Activated CD4-positive, alpha-beta T cell treated with anti-CD3 and anti-CD28 coated beads, Interleukin-2, Interleukin-6, amounts not matched to agents 100 ng/mL and 50 ng/mL, durations not matched to agents 16 hours and 8 hours (primary cell): ENCODE measurements at places on chromosomes 5 and 9.

DNA sequence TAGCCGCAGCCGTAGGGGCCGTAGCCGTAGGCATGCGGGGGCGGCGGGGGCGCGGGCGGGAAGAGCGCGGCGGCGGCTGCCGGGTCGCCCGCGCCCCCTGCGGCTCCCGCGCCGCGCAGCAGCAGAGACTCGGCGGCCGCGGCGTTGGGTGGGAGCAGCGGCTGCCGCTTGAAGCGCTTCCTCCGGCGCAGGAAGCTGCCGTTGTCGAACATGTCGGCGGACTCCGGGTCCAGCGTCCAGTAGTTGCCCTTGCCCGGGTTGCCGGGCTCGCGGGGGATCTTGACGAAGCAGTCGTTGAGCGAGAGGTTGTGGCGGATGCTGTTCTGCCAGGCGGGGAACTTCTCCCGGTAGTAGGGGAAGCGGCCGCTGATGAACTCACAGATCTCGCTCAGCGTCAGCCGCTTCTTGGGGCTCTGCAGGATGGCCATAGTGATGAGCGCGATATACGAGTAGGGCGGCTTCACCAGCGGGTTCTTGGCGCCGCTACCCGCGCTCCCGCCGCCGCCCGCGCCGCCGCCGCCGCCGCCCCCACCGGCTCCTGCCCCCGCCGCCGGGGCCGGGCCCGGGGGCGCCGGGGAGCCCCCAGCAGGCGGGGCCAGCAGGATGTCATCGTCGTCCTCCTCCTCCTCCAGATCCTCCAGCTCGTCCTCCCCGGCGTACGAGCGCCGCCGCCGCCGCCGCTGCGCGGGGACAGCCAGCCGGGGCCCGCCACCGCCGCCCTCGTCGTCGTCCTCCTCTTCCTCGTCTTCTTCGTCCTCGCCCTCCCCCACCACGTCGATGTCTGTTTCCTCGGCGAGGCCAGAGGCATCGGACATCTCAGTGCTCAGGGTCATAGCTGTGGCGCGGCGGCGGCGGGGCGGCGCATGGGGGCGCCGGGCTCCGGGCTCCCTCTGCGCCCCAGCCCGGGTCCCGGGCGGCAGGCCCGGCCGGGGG is 781 bp downstream of the FOXD1 start:
- DNase-seq: peak; percentile 40

DNA sequence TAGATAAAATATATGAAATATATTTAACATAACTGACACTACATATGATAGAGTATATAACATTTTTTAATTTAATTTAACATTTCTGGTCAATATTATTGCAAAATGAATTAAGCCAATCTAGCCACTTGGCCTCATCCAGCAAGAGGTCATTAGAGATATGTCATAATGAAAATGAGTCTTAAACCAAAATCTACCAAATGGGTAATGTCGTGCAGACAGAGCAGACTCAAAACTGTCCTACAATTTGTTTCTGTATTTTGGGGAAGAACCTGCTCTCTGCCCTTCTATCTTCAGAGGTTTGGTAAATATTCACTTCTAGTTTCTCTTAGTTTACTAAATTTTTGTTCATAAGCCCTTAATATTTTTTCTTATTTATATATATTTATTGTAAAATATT is 61.4 kb downstream of the ARHGEF28 start:
- DNase-seq: no peak

DNA sequence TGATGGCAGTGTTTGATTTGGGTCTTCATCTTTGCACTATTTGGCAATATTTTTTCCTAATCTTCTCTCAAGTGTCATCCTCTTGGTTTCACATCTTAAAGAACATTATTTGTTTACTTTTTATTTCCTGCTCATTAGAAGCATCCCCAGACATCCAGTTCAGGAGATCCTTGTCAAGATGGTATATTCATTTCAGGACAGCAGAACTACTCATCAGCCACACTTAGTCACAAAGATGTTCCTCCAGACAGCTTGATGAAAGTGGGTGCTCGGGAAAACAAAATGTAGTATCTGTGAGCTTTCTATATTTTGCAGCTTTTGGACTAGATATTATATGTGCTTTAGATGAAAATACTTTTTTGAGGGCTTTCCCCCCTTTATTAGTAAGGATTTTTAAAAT is 72.1 kb upstream of the SREK1 start:
- peak; percentile 51 for DNase-seq

DNA sequence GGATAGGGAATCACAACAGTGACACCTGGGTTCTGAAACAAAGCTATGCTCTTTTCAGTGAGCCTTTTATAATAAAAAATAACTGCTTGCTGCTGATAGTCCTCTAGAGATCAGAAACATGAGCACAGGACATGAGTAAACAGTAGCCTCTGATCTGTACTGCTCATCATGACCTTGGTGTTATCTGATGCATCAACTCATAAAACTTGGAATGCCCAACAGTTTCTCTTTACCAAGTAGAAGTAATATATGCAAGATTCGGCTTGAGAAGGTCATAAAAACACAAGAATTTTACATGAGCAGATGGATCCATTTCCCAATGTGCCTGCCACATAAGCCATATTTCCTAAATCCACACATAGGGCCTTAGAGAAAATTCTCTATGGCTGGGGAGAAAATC is 318.3 kb upstream of the GRAMD2B start:
- no peak for DNase-seq

DNA sequence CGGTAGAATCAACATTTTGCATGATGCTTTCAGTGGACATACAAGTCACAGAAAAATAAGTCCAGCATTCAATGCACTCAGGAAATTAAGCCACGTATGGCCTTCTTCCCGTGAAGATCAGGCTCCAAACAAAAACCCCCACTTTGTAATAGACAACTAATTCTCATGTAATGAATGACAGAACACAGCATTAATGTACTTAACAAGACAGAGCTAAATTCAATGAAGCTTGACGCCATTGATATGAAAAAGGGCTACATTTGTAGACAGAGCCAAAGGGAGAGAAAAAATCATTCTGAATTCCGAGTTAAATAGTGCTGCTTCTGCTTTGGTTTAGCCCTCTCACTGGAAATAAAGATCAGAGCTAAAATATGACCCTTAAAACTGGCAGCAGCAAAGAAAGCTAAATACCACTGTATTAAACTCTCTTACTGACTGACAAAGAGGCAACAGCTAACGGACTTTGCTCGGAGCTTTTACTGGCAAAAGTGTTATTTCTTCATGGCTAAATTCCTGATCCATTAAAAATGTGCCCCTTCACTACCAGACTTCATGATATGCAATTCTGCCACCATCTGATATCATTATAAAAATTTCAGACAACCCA is 250.5 kb downstream of the BNC2 start:
- DNase-seq: no peak

GRCh38 chr9:18366184-18366583 is 107.8 kb upstream of the ADAMTSL1 start:
- no peak for DNase-seq

- DNase-seq: no peak
Observed at GRCh38 chr9:127209948-127210640, 54.5 kb upstream of the GARNL3 start.

DNA sequence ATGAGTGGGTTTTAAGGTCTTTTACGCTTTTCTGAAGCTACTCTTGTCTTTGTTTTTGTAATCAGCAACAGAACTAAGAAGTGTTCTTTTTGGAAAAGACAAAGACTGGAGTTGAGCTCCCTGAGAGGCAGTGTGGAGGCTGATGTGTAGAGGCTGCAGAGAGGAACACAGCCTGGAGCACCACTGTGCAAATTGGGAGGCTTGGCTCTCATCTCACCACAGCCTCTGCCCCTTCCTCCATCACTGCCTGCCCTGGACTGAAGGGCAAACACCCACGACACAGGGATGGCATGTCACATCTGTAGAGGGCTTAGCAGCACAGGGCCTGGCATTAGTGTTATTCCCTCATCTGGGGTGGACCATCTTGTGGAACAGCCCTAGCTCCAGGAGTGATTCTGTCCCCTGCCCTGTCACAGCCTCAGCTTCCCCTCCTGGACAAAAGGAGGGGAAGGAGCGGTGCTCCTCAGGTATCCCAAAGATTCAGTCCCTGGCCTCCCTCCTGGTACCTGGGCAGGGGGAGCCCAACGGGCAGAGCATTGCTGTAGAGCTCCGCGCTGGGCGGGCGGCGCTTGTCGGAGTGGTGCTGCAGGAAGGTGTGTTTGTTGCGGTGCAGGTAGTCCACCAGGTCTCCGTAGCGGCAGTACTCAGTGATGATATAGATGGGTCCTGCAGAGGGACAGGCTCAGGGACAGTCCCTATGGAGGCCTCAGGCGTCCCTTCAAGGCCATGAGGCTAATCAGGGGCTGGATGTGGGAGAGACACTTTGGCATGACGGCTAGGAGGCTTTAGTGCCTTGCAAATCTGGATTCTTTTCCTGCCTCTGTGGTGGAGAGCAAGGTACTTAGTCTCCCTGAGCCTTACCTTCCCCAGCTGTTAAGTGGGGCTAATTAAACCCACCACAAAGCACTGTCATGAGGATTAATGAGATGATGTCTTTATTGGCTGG is 32.8 kb downstream of the PDGFRB start:
- no peak for DNase-seq
